ENCODE measurements at places on chromosomes 1 and 21.

DNA sequence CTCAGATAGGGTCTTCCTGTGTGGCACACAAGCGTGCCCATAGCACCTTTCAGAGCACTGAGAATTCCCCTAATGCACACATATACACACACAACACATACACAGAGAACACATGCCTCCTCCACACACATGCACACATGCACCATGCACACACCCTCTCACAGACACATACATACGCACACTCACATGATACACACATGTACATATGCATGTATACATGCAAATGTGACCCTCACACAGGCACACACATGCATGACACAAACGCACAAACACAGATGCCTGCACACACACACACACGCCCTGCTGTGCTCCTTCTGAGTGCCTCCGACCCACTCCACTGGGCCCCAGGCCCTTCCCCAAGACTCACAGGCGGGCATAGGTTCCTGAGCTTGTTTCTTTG lies 251.0 kb downstream of the PTPRU start:
- DNase-seq = no peak

- DNase-seq = peak; percentile 96
Observed at GRCh38 chr1:221274373-221274772, 395.1 kb downstream of the HLX start.

DNA sequence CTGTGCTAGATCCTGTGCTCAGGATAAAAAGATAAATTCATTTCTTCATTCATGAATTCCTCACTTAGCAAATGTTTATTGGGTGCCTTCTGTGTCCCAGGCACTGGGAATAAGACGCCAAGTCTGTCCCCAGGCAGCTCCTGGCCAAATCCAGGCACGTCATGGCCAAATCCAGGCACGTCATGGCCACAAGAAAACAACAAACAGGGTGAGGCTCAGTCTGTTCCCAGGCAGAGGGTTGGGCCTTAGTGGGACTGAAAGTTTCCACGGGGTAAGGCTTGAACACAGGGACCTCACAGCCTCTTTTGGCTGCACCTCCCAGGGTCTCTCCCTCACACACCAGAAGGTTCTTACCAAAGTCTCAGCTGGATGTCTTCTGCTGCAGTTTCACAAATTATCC lies 95.7 kb downstream of the PAX7 start:
- no peak for DNase-seq

- DNase-seq = peak; percentile 99
Observed at GRCh38 chr21:33324291-33325221, at the start of gene IFNAR1. Gene IFNAR1, plus strand, starts transcription at chr21:33324970. Its CDS starts 86 bp downstream, at chr21:33325056.

GRCh38 chr1:101299141-101299540 lies 62.3 kb downstream of the S1PR1 start:
- no peak for DNase-seq

DNA sequence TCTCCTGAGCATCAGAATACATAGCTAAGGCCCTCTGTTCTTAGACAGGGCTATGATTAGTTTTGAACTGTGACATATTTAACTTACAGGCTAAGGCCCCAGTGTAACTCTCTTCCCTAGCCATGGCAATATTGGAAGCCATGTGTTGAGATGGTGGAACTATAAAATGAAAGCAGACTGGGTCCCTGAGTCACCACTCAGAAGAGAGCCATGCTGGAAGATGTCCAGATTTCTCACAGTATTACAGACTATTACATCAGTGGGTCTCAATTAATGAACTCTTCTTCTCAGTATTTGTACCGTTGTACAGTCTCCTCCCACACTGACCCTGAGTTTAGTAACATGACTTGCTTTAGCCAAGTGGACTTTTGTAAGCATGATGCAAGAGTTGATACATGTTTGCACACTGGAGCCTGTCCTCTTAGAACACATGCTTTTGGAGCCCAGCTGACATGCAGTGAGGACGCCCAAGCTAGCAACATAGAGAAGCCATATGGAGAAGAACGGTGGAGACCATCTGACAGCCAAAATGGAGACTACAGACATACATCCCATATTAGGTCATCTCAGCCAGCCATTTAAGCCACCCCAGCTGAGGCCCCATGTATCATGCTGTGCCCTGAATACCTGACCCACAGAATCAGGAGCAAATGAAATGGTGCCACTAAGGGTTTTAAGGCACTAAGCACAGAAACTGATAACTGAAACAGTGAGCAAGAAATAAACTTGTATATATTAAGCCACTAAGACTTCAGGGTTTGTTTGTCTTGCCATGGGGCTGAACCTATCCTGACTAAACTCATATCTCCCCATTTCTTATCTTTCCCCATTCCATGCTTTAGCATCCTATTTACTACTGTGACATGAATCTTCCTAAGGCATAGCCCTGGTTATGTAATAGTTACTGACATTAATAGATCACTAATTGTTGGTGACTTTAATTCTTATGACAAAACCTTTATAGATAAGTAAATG lies 24.4 kb downstream of the TBX15 start:
- DNase-seq = no peak

- no peak for DNase-seq
Observed at GRCh38 chr21:27403011-27403410, 436.1 kb upstream of the ADAMTS5 start.

- no peak for DNase-seq
Observed at GRCh38 chr1:196091397-196092135, 516.7 kb downstream of the KCNT2 start.

DNA sequence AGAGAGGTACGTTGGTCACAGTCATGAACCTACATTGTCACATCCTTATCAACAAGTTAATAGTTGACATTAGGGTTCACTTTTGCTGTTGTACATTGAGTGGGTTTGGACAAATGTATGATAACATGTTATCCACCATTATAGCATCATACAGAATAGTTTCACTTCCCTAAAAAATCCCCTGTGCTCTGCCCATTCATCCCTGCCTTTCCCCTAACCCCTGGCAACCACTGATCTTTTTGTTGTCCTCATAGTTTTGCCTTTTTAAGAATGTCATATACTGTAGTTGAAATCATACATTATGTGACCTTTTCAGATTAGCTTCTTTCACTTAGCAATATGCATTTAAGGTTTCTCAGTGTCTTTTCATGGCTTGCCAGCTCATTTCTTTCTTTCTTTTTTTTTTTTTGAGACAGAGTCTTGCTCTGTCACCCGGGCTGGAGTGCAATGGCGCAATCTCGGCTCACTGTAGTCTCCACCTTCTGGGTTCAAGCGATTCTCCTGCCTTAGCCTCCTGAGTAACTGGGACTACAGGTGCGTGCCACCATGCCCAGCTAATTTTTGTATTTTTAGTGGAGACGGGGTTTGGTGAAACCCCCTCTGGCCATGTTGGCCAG lies 50.6 kb downstream of the UCK2 start:
- no peak for DNase-seq

DNA sequence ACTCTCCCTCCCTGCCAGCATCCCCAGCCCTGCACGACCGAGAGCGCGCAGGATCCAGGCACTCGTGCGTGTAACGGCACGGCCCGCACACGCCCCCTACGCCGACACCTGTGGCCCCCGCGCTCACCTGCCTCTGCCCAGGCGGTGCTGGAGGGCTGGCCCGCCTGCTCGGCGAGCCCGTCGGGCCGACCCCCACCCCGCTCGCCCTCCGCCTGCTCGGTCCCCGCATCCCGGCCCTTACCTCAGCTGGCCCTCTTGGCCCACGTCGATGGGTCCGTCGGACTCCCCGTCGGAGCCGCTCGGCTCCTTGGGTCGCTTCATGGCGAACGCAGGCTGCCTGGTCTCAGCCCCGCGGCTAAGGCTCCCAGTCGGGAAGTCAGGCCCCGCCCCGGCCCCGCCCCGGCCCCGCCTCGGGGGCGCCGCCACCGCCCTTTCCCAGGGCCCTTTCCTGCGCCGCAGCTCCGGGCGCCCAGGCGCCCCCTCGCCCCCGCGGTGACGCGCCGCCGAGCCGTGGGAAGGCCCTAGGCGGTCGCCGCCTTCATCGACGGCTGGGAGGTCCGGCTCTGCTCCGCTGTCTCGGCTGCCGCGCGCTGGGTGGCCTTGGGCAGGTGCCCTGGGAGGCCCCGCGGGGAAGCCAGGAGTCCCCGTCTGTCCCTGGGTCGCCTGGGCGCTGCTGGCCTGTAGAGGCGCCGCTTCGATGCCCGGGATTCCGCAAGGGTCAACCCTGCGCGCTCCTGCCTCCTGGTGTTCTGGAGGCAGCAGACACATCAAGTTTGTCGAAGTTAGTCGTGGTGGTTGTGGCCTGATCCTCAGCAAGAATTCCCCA lies at the start of gene HEYL:
Gene HEYL, minus strand, starts transcription at position 339 of the 826 bp plus-strand sequence. Its CDS starts 18 bp downstream, at position 321.
- no peak for DNase-seq

DNA sequence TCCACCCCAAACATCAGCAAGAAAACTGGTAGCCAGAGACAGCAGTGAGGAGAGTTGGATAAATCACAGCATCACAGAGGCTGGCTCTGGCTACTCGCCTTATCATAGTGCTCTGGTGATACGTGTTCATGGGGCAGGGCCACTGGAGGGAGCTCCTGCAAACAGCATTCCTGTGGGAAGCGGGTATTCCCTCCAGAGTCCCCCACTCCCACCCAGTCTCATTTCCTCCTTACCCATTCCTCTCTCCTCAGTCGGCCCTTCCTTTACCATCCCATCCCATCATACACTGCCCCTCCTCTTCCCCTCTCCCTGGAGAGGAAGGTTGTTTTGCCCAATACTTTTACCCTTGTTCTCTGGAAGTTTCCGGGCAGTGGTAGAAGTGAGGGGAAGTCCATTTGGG lies 7.1 kb downstream of the NHLH2 start:
- no peak for DNase-seq

DNA sequence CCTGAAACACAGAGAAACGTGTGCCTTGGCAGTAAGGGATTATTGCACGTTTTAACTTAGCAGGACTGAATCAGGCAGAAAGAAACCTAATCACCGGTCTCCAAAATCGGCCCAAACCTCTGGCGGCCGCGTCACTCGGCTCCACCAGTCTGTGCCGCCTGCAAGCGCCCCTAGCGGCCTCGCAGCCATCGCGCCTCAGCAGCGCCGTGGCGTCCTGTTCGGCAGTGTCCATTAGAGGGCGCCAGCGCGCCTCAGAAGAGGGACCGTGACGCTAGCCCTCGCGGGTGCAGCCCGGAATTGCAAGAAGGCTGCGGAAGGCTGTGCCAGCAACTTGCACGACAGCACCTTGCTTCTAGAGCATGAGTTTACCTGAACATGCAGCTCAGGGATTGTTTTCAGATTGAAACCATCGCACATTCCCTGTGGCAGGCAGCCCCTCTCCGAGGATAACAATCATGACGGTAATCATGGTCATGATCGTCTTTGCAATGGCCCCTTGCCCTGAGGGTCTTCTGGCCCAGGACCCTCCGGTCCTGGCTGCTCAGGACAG lies 164.4 kb downstream of the TRIM33 start:
- peak; percentile 88 for DNase-seq

- no peak for DNase-seq
Observed at GRCh38 chr1:234983564-234984238, 144.9 kb downstream of the TOMM20 start.
